ENCODE measurements at places on chromosomes 3 and 15.

DNA sequence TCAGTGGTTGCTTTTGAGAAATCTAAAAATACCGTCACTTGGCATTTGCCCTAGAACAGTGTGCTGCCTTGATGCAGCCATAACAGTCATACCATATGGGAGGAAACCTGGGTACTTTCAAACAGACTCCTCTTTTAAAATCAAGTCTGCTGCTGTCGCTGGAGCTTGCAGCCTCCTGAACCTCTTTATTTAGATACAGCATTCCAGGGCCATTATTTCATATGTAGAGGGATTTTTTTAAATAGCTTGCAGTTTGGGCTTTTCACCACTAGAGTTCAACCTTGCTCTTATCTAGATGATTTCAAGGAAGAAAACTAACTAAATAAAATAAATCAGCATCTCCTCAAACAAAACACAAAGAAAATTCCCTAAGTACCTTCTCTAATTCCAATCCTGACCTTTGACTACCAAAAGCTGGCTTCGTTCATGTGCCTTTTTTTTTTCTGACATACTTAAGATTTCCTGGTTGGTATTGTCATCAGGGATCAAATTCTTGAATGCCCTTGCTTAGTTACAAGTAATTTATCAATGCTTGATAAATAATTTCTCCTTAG lies 111.6 kb downstream of the KBTBD8 start:
- peak; percentile 16 for DNase-seq

GRCh38 chr15:101580431-101580830 lies 71.8 kb downstream of the TM2D3 start:
- DNase-seq: no peak

DNA sequence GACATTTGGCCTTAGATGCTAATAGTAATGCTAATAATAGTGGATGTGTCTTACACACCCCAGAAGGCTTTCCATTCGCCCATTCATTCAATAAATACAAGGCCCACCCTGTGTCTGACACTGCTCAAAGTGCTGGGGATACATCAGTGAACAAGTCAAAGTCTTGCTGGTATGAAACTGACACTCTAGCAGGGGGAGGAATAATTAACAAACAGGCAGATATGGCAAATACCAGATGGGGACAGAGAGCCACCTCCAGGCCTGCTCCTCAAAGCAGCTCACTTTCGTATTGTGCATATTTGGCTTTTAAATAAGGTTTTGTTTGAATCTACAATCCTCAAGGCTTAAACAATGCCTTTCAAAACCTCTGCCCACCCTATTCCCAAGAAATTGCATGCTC lies 28.3 kb upstream of the LYZL4 start:
- DNase-seq: no peak

GRCh38 chr3:182527745-182528144 lies 265.6 kb upstream of the ATP11B start:
- no peak for DNase-seq

DNA sequence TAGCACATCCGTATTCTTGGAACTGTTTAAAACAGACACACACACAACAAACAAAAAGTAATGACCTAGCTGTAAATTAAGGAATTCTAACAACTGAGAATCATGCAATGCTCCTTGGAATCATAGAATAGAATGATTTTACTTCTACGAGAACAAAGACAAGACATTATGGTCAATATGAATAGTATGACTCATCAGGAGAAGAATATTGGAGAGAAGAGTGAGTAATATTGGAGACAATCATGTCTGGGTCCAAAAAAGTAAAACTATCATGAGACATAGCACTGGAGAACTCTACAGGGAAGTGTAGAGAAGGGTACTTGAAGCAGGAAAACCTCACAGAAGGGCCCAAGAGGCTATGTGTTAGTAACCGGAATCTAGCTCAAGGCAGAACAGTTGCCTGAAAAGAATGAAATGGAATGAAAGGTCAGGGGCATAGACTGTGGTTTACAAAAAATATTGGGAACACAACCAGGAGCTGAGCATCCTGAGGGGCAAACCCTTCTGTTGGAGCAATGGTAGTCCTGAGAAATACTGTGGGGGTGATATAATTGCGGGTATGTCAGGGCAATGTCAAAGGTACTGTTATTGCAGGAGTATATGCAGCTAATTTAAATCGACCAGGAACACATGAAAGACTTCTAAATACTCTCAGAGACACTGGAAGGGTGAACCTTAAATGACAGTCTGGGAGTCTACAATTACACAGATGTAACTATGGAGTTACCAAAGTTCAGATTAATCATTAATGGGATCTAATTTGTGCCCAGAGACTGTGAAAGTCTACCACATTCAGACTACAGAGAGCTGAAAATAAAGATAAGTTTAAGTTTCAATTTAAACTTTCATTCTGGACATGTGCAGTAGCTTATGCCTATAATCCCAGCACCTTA lies 201.2 kb downstream of the BCHE start:
- DNase-seq: no peak

Data from SHP77 treated with DMSO at 0.1 percent for 48 hours (cell line).